ENCODE measurements at places on chromosomes 12 and 14. TPM values are rescaled to one million over a fixed set of nuclear protein-coding genes. Genes with fewer than 3 reads are reported as not detected.
A peak's percentile ranks its signal among the peaks of the same experiment; 100 is the strongest.

DNA sequence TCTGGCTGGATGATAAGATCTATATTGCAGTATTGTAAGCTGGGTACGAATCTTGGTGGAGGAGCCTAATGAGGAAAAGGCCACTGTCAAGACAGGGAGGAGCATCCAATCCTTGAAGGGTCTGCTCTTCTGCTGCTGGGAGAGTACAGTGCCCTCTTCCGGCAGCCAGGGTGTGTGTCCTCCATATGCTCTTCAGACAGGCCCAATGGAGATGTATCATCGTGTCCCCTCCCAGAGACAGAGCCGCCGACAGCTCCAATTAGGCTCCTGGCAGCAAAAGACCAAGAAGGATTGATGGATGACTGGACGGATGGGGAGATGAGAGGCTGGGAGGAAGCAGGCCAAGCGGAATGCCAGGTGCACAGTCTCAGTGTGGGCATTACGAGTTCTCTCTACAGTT lies 51.6 kb upstream of the PIWIL1 start:
- DNase-seq, result no peak
- no peaks in the 10 kb centered on the region for H3K4me1 ChIP-seq
- H3K36me3 ChIP-seq, result no peaks in the 10 kb centered on the region
- H3K27ac ChIP-seq, result no peak overlapping the region
- no peak overlapping the region for H3K4me3 ChIP-seq

DNA sequence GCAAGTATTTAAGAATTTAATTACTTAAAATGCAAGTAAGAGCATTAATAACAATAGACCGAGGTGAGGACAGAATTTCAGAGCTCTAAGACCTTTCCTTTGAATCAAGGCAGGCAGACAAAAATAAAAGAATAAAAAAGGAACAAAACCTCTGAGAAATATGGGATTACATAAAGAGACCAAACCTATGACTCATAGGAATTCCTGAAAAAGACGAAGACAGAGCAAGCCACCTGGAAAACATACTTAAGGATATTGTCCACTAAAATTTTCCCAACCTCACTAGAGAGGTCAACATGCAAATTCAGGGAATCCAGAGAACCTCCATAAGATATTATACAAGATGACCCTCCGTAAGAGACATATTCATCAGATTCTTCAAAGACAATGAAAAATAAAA lies 325.1 kb downstream of the AEBP2 start:
- no peaks in the 10 kb centered on the region for H3K4me1 ChIP-seq
- H3K36me3 ChIP-seq, result no peaks in the 10 kb centered on the region
- H3K27me3 ChIP-seq, result no peaks in the 10 kb centered on the region
- H3K27ac ChIP-seq, result no peak overlapping the region
- no peak for DNase-seq
- no peak overlapping the region for H3K4me3 ChIP-seq

DNA sequence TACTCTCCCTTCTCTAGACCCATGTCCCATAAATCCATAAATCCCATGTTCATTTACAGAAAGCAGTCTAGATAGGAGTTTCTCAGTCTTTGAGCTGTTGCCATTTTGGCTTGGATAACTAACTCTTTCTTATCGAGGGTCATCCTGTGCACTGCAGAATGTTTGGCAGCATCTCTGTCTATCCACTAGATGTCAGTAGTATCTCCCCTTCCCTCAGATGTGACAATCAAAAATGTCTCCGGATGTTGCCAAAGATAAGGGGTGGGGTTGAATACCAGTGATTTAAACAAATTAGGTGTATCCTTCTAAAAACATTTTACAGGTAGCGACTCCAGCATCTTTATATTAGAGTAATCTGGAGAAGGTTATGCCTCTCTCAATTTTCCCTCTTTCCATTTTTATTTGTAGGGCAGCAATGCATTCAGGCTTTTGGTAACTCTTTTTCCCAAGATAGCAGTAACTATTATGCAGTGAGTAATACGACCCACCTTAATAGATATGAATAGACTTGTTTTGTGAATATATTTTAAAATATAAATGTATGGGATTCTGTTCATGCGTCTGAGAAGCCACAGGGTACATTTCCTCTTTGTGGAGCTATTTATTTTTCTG lies 100.7 kb downstream of the LRRK2 start:
- DNase-seq, result peak; percentile 7
- no peaks in the 10 kb centered on the region for H3K36me3 ChIP-seq
- no peaks in the 10 kb centered on the region for H3K27me3 ChIP-seq
- H3K27ac ChIP-seq, result no peak overlapping the region
- H3K4me3 ChIP-seq, result no peak overlapping the region

GRCh38 chr12:3641428-3642018 lies 111.4 kb downstream of the CRACR2A start:
- H3K36me3 ChIP-seq, result no peaks in the 10 kb centered on the region
- peak; percentile 79 for DNase-seq
- H3K27me3 ChIP-seq, result no peaks in the 10 kb centered on the region
- H3K4me3 ChIP-seq, result no peak overlapping the region
- H3K4me1 ChIP-seq, result peaks cover 10% of the 10 kb centered on the region

DNA sequence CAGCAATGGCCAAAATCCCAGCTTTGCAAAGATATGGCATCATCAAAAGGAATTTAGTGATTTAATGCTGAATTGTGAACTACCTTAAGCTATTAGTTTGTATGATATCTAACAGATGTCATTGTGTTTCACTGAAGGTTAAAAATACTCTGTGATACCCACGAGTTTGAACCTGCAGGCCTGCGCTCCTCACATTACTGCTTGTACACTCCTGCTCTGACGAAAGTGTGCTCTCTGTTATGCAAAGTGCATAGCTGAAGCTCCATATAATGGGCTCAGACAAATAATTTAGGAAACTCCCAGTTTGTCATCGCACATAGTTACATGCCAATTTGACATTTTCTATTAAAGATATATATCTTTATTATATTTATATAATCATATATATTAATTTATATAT lies 52.2 kb downstream of the SPPL3 start:
- no peaks in the 10 kb centered on the region for H3K27me3 ChIP-seq
- no peak overlapping the region for H3K4me3 ChIP-seq
- no peak overlapping the region for H3K27ac ChIP-seq
- DNase-seq, result no peak
- H3K4me1 ChIP-seq, result peaks cover 13% of the 10 kb centered on the region

DNA sequence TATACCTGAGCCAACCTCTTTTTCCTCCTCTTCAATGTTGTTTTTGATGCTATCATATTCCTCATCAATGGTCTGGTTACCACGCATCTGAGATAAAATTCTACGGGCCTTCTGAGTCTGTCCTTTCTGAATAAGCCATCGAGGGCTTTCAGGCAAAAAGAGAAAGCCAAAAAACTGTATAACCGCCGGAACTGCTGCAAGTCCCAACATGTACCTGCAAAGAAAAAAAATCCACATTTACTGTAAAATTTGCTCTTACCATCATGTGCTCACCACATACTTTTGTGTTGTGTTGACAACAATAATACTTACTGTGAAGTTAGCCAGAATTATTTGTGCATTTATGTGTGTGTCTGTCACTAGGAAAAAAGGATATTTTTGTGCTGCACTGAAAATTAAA lies 77.6 kb downstream of the SLC2A13 start:
- H3K27ac ChIP-seq, result no peak overlapping the region
- DNase-seq, result no peak
- no peaks in the 10 kb centered on the region for H3K36me3 ChIP-seq
- H3K27me3 ChIP-seq, result no peaks in the 10 kb centered on the region
- H3K4me3 ChIP-seq, result no peak overlapping the region

DNA sequence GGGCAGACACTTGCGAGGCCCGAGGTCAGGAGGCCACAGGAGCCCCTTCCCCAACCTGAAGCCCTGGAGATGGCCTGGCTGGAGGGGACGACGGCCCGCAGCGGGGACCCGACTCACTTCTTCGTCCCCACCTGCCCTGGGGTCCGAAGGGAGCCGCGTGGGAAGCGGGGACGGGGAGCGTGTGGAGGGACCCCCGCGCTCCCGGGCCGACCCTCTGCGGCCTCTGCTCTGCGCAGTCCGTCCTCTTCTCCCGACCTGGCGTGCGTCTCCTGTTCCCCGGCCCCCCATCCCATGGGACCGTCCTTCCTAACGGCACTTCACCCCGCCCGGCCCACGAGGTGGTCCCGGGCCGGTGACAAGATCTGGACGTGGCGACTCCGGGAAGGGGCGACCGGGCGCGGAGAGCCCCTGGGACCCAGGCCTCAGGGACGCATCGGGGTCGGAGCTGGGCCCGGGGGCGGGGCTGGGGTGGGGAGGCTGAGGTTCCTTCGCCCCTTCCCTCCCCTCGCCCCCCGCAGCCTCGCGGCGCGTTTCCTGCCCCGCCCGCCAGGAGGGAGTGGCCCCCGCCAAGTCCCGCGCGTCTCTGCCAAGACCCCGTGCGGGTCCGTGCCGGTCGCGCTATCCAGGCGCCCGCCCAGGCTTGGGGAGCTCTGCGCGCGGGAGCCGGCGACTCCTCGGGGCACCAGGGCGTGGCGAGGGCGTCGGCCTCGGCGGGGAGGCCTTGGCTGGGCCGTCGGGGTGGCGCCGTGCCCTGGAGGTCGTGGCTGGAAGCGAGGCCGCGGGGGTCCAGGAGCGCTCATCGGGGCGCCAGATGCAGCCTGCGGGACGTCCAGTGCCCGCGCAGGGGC lies 97.1 kb downstream of the TNFAIP2 start:
- H3K27me3 ChIP-seq, result 0 out of 2 replicates have a peak, but pooled peaks cover 9% of the 10 kb centered on the region
- H3K4me3 ChIP-seq, result no peak overlapping the region
- no peak for DNase-seq

DNA sequence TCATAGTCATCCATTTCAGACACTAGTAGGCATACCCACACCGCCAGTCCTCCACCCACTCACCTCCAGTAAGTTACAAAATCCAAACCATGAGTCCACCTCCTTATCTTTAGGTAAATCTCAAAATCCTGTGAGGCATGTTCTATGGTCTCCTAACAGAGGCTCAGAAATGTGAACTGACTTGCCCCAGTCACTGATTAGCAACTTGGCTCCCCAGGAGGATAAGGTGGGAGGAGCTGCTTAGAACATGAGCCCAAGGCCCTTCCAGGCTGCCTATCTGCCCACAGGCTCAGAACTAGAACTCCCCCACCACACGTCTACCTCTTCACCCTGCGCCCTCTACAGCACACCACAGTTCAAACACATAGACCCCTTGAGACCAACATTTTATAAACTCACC lies 19.9 kb downstream of the SETD3 start:
- H3K36me3 ChIP-seq, result peaks cover 9% of the 10 kb centered on the region
- H3K4me1 ChIP-seq, result no peaks in the 10 kb centered on the region
- no peak for DNase-seq
- H3K27me3 ChIP-seq, result no peaks in the 10 kb centered on the region

DNA sequence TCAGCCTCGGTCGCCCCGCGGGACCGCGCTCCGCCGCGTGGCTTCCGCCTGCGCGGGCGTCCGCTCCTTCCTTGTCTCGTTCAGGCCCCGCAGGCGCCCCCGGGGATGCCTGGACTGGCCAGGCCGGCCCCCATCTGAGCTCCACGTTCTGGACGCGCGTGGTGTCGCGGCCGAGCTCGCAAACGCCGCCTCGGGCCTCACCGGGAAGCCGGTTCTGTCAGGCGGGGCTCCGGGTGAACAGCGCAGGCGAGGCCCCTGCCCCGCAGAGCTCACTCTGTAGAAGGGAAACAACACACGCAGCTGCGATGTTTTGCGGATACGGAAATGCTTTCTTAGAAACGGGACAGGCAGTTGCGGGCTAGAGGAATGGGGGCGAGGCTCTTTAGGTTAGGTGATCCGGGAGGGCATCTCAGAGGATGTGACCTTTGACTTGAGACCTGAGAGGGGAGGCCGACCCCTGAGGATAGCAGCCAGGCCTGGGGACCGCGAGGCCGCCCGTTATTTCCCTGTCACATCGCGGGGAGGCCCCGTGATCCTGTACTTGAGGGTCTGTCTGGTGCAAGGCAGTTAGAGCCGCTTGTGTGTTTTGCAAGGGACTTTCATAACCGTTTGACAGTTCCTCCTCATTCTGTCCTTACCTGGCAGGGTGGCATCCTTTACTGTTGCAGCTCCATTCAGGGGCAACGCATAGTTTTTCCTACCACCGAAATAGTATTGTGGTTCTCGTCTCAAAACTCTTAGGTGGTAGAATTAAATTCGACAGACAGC lies 584 bp downstream of the VRK1 start:
- no peaks in the 10 kb centered on the region for H3K36me3 ChIP-seq
- H3K27ac ChIP-seq, result peak overlapping the region; percentile 90
- peak; percentile 33 for DNase-seq
- peaks cover 2% of the 10 kb centered on the region for H3K4me1 ChIP-seq

GRCh38 chr12:74903522-74903921 lies 306.1 kb downstream of the KCNC2 start:
- DNase-seq, result peak; percentile 6
- no peaks in the 10 kb centered on the region for H3K36me3 ChIP-seq
- H3K4me3 ChIP-seq, result no peak overlapping the region
- no peak overlapping the region for H3K27ac ChIP-seq

DNA sequence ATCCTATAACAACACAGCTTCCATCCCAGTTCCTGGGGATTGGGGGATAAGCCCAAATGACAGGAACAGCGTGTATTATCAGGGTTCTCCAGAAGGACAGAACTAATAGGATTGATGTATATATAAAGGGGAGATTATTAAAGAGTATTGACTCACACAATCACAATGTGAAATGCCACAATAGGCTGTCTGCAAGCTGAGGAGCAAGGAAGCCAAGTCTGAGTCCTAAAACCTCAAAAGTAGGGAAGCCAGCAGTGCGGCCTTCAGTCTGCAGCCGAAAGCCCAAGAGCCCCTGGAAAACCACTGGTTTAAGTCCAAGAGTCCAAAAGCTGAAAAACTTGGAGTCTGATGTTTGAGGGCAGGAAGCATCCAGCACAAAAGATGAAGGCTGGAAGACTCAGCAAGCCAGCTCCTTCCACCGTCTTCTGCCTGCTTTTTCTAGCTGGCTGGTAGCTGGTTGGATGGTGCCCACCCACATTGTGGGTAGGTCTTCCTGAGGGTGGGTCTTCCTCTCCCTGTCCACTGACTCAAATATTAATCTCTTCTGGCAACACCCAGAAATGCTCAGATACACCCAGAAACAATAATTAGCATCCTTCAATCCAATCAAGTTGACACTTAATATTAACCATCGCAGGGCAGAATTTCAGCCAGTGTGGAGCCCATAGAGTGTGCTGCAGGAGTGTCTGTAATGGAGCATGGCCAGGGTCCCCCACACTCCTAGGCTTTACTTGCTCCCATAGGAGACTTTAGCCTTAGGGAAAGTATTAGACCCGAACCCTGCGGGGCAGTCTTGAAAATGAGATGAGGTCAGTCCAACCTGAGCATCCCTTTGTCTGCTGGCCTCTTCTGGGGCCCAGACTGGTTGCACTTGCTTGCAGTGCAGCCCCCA lies 111.1 kb downstream of the SINHCAF start:
- no peak overlapping the region for H3K4me3 ChIP-seq
- no peaks in the 10 kb centered on the region for H3K36me3 ChIP-seq
- 0 out of 2 replicates have a peak, but pooled peaks cover 3% of the 10 kb centered on the region for H3K4me1 ChIP-seq
- no peak overlapping the region for H3K27ac ChIP-seq
- no peak for DNase-seq

- H3K27me3 ChIP-seq, result no peaks in the 10 kb centered on the region
- no peak for DNase-seq
- H3K36me3 ChIP-seq, result no peaks in the 10 kb centered on the region
- H3K4me3 ChIP-seq, result no peak overlapping the region
Observed at GRCh38 chr14:72049462-72049861, 117.2 kb downstream of the RGS6 start.

Gene PIGH
- total RNA-seq, result 17.4 TPM

Gene RTN1
- 0.46 TPM for total RNA-seq

Gene AMHR2
- 0.15 TPM for total RNA-seq

Gene LRRK2
- 0.04 TPM for total RNA-seq

Gene TAS2R14
- 1.4 TPM for total RNA-seq

Gene MUCL1
- total RNA-seq, result not detected

Gene AQP6
- not detected for total RNA-seq

Gene BICDL1
- total RNA-seq, result 0.18 TPM
